ENCODE measurements at places on chromosomes 4 and X.

DNA sequence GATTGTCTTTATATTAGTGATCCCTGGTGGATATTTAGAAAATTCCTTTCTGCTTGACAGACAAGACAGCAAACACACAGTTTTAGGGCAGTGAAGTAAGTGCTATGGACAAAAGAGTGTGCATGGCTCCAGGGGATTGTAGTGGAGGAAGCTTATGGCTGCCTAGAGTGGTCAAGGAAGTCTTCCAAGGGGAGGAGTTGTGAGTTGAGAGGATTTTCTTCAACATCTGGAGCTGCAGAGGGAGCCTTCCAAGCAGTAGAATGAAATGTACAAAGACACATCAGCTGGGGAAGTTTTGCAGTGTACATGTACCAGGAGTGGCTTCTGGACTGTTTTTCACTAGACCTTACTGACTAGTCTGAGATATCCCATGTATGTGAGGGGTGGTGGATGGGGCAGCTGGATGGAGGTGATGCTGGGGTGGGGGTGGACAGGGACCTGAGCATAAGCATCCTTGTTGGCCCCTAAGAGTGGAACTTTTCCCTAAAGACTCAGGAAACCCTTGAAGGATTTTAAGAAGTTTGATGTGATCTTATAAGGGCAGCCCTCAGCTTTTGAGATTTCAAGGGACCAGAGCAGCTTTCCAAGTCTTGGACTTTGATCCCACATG, 160.5 kb upstream of the TAPT1 start:
- DNase-seq, result no peak

DNA sequence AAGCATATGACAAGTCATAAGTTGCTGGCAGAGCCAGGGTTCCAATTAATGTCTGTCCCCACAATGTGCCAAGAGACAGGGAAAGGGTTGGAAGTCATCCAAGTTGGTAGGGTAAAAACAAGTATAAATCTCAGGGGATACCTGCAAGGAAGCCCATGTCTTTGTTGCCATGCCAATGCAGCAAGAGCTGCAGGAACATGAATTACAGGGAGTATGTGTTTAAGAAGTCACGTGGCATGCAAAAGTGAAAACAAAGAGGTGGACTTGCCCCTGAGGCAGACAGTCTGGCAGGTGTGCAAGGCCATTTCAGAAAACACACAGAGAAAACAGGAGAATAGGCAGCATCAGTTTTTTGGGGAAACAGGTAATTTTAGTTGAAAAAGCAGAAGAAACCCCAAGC, 29.4 kb downstream of the C4orf51 start:
- no peak for DNase-seq

DNA sequence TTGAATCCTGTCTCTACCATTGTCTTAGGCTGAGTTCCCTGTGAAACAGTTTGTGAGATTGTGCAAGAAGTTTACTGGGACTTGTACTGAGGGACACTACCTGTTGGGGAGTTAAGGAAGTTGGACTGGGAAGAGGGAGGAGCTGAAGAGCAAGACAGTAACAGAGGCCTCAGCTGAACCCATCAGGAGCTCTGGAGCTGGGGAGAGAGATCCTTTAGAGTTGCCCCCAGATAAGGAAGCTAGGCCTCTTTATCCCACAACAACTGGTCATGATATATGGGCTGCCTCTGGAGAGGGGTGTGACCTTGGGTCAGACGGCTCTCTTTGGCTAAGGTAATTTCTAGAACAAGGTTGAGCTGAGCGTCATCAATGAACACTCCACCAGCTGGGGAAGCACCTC, 137.8 kb upstream of the SLC4A4 start:
- no peak for DNase-seq

- no peak for DNase-seq
Measured at GRCh38 chrX:9383655-9384054, 81.2 kb upstream of the TBL1X start.

- no peak for DNase-seq
Measured at GRCh38 chr4:31088600-31089230, 368.5 kb downstream of the PCDH7 start.

DNA sequence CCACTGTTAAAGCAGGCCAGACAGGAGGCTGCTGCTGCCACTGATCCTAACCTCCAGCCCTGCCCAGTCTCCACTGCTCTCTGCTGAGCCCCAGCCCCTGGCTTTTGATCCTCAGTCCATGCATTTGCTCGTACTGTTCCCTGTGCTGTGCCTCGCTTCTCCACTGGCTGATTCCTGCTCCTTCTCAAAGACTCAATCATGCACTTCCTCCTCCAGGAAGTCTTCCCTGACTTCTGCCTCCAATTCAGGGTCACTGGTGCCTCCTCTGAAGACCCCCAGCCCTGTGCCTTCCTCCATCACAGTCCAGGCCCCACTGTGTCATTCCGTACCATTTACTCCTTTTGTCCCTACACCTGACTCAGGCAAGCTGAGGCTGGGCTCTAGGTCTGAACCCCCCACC, 230.6 kb upstream of the PSAPL1 start:
- DNase-seq, result no peak

DNA sequence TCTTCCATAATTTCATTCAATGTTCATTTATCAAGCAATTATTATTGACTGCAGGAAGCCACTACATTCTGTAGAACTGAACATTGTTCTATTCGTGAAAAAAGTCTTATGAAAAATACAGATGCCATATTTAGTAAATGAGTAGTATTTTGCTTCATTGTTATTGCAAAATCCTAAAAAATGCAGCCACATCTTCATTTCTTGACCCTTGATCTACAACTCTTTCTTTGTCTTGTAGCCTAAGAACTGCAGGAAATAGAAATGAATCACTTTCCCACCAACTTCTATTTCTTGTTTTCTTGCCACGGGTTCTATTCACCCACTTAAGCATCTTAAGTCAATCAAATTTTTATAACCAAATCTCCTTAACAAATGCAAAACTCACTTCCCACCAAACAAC, 63.3 kb downstream of the KCNIP4 start:
- DNase-seq, result no peak

DNA sequence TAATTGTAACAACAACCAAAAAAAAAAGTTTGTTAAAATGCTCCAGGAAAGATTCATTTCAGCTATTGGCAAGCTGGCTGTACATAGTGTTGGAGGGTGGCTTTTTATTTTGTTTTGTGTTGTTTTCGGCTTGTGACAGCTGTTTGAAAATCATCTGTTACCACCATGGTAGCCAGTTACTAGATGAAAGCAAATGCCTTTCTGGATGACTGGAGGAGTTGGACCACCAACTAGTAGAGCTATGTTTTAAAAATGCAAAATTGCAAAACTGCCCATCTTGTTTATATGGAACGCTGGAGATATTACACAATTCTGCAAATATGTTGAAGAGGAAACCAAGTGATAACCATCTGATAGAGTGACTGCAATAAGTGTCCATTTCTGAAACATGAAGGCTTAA, 53.2 kb upstream of the TNIP3 start:
- DNase-seq, result no peak

DNA sequence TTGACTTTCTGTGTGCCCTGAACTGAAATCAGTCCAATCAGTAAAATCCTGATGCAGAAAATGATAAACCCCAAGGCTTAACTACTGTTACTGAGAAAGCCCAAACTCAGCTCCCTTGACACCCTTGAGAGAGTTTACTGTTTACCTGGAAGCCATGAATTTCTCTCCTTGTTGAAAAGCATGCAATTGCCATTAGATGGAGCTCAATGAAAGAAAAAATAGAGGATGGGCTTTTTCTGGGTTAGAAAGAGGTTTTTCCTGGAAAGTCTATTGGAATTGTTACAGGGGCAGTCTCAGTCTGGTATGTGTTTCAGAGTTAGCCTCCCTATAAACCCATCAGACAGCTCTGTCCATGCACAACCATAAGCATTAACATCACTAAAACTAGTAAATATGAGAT, 66.4 kb upstream of the C4orf54 start:
- DNase-seq, result no peak

- no peak for DNase-seq
Measured at GRCh38 chr4:173935622-173936405, 347.7 kb downstream of the FBXO8 start.

DNA sequence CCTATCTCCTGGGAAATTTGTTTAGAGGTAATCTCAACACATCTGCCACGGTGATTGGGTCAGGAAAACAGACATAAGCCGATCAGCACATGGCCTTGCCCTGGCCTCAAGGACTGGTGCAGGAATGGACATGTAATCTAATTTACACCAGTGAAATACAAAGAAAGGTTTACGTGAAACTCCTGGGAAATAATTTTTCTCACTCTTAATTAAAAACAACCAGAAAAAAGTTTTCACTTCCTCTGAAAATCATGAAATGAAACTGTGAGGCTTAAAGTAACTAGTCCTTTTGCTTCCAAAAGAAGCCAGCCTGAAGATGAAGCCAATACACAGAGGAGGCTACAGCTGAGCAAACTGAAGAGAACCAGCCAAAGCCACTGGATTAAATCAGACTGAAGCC, 154.1 kb upstream of the FAM241A start:
- no peak for DNase-seq

- DNase-seq, result no peak
Measured at GRCh38 chr4:112637552-112637866, 566 bp downstream of the LARP7 start.

DNA sequence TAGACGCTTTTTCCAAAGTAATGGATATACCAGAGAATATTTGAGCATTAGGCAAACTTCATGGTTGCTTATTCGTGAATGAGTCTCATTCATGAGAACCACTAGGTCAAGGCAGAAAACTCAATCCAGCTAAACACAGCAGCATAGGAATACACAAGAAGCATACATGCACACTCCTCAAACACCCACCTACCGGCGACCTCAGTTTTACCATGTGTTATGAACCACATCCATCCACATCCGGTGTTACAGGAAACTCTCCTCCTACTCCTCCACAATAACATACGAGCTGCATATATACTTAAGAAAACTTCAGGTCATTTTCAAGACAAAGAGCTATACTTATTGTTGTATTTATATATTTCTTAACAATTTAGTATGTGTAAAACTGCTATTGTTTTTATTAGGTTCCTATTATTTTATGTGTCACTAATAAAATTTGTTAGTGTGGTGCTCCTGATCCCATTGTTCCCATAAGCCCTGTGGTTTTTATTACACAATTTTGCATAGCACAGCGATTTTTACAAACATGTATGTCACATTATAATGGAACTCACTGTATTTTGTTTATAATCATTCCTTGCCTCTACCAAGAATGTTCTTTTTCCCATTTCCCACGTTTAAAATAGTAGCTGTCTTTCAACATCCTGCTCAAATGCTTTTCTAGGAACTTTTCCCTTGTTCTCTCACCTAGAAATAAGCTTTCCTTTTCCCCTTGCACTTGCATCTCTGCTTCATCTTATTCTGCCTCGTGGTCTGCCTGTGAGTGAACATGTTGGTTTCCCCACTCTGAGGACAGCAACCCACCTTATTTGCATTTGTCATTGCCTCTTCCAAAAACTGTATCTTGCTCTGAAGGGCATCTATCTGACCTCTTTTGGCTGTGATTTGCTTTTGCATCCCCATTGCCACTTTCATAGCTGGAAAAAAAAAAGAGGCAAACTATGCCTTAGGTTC, 48.3 kb downstream of the STBD1 start:
- DNase-seq, result peak; percentile 50

- DNase-seq, result no peak
Measured at GRCh38 chr4:39037491-39037825, 5.2 kb upstream of the TMEM156 start.

- DNase-seq, result no peak
Measured at GRCh38 chr4:185767528-185767927, 44.5 kb downstream of the SORBS2 start.

GRCh38 chrX:105307762-105308161, 87.3 kb upstream of the TEX13A start:
- no peak for DNase-seq

DNA sequence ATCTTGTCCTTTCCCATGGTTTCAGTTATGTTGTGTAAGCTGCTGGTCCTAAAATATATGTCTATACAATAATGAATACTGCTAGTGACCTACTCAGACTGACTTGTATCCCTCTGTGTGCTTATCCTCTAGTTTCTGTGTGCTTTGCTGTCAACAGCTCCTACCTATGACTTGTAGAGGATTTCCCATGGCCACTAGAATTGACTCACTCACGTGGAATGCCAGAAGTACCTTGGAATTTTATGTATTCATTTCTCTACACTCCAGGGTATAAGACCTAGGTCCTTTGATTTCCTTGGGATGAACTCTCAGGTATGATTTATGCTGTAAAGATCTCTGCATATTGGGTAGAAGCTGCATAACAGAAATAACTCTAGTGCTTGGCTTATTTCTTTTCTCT, 279.9 kb upstream of the SLIT2 start:
- no peak for DNase-seq

GRCh38 chr4:7860600-7861163, 79.0 kb downstream of the AFAP1 start:
- DNase-seq, result no peak

GRCh38 chr4:25100021-25100555, 60.2 kb downstream of the SEPSECS start:
- no peak for DNase-seq

GRCh38 chr4:13483136-13483767, 888 bp downstream of the RAB28 start:
- no peak for DNase-seq

- peak; percentile 40 for DNase-seq
Measured at GRCh38 chr4:25330905-25331808, 18.6 kb downstream of the ZCCHC4 start.

DNA sequence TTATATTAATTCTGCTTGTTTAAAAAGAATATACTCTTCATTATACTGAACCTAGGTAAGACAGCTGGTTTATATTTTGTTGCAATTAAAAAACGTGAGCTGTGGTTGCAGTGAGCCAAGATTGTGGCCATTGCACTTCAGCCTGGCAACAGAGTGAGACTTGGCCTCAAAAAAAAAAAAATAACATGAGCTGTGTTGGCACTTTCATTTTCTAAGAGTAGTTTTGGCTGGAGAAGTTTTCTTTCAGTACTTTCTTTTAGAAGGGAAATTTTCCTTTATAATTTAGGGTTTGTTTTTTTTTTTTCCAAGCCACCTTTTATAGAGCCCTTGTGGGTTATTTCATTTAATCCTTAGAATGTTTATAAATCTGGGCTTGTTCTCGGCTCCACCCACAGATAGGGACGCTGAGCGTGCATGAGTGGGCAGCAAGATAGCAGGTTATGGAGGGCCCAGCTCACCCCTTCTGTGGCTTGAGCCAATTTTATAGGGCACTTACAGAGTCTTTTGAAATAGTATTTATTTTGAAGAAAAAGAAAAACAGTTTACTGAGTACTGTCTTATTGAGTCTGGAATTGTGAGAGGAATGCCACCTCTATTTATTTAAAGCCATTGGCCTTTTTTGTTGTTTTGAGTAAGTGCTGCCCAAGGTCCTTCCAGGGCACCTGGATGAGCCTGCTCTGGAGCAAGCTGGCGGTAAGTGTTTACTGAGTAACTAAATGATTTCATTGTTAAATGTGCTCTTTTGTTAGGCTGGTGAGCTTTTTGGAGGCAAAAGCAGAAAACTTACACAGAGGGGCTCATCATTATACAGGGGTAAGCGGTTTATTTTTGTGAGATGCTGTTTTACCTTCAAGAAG, 60.9 kb downstream of the HTT start:
- DNase-seq, result no peak

Data from activated CD4-positive, alpha-beta T cell treated with anti-CD3 and anti-CD28 coated beads, Interleukin-10, Interleukin-2, amounts not matched to agents 100 ng/mL and 50 ng/mL, durations not matched to agents 16 hours and 8 hours (primary cell).